Activated naive CD4-positive, alpha-beta T cell treated with anti-CD3 and anti-CD28 coated beads for 36 hours (primary cell): ENCODE measurements at places on chromosomes 2 and 18. TPM values are rescaled to one million over a fixed set of nuclear protein-coding genes. Genes with fewer than 3 reads are reported as not detected.

- no peaks in the 10 kb centered on the region for H3K36me3 ChIP-seq
- H3K27me3 ChIP-seq: peaks cover 2% of the 10 kb centered on the region
- no peak overlapping the region for H3K4me3 ChIP-seq
These were observed 27.0 kb upstream of the GMPPA start for GRCh38 chr2:219471476-219472371.

Gene SH3RF3
- 2.0 TPM for total RNA-seq

Gene NEURL3
- 0.48 TPM for total RNA-seq

- H3K4me3 ChIP-seq: no peak overlapping the region
- peak; percentile 55 for DNase-seq
- H3K27ac ChIP-seq: no peak overlapping the region
- H3K36me3 ChIP-seq: peaks cover 3% of the 10 kb centered on the region
These were observed 52.0 kb upstream of the FAM171B start for GRCh38 chr2:186641807-186642321.

DNA sequence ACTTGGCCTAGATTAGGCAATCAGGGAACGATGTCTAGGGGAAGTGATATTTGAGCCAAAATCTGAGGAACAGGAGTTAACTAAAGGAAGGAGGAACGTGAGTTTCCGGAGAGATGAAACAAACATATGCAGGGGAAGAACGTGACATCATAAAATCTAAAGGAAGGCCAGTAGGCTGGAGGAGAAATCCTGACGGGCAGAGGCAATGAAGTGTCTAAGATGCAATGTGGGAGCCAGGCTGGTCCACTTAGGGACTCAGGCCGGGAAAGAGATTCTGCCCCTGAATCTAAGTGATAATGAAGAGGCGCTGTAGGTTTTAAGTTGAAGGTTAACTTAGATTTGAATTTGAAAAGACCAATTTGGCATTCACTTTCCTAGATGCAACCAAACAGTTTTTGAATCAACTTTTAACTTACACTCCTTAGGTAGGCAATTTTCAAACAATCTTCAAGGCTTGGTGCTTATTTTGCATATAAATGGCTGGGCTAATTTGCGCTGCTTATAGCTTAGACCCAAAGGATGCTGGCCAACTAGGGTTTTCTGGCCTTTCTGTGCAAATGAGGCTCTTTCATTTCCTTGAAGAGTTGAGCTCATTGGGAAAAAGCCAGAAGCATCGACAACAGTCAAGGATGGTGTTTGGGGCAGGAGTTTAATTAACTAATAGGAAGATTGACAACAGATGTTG lies 221.7 kb downstream of the SOX11 start:
- H3K27me3 ChIP-seq: no peaks in the 10 kb centered on the region
- no peak for DNase-seq
- no peak overlapping the region for H3K27ac ChIP-seq
- no peak overlapping the region for H3K4me3 ChIP-seq
- H3K36me3 ChIP-seq: no peaks in the 10 kb centered on the region

Gene RAB17
- total RNA-seq: not detected

DNA sequence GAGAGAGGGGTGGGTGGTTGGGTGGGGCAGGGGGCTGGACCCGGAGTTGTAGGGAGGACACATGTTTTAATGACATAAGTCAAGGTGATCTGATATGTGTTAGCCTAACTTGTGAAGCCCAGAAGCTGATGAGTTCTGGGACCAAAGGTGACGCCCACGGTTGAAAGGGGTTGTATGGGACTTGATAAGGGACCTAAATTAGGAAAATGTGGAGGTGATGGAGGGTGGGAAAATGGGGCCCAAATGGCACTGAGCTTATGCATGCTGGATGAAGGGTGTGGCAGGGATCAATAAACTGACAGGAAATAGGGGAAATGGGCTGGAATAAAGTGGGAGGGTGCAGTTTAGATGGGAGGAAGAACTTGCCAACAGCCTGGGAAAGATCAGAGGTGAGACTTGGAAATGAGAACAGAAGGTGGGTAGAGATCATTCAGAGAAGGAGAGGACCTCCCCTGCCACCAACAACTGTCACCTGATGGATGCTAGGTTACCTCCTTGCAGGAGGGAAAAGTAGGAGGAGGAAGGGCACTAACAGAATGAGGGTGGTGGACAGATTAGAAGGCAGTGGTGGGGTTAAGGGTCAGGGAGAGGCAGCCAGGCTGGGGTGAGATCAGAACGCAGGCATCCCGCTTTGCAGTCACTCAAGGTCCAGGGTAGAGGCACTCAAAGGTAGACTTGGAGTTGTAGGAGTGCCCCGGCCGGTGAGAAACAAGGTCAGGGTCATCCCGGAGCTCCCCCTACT lies 15.3 kb downstream of the WNT10A start:
- H3K27ac ChIP-seq: peak overlapping the region; percentile 69
- peaks cover 2% of the 10 kb centered on the region for H3K36me3 ChIP-seq
- peaks cover 16% of the 10 kb centered on the region for H3K27me3 ChIP-seq
- H3K4me1 ChIP-seq: peaks cover 54% of the 10 kb centered on the region

Gene TSPYL6
- not detected for total RNA-seq

Gene TFPI
- not detected for total RNA-seq

GRCh38 chr18:47484068-47484467 lies 232.6 kb upstream of the SKOR2 start:
- no peak overlapping the region for H3K27ac ChIP-seq
- H3K27me3 ChIP-seq: peaks cover 14% of the 10 kb centered on the region
- H3K4me3 ChIP-seq: no peak overlapping the region
- no peak for DNase-seq

GRCh38 chr18:24786027-24786426 lies 325.6 kb downstream of the HRH4 start:
- no peaks in the 10 kb centered on the region for H3K36me3 ChIP-seq
- peaks cover 2% of the 10 kb centered on the region for H3K27me3 ChIP-seq
- H3K4me1 ChIP-seq: no peaks in the 10 kb centered on the region
- H3K27ac ChIP-seq: no peak overlapping the region
- no peak for DNase-seq
- H3K4me3 ChIP-seq: no peak overlapping the region

GRCh38 chr2:201779901-201780673 lies 646 bp downstream of the ALS2 start:
- peaks cover 3% of the 10 kb centered on the region for H3K27me3 ChIP-seq
- peak overlapping the region; percentile 86 for H3K4me3 ChIP-seq
- peaks cover 13% of the 10 kb centered on the region for H3K4me1 ChIP-seq
- no peaks in the 10 kb centered on the region for H3K36me3 ChIP-seq
- peak overlapping the region; percentile 68 for H3K27ac ChIP-seq

Gene CD28
- total RNA-seq: 165 TPM

GRCh38 chr2:230325316-230326243 lies 1.4 kb upstream of the SP140L start:
- H3K36me3 ChIP-seq: peaks cover 20% of the 10 kb centered on the region
- H3K27me3 ChIP-seq: no peaks in the 10 kb centered on the region
- peak overlapping the region; percentile 99 for H3K27ac ChIP-seq
- DNase-seq: no peak
- H3K4me3 ChIP-seq: peak overlapping the region; percentile 96
- H3K4me1 ChIP-seq: peaks cover 59% of the 10 kb centered on the region

DNA sequence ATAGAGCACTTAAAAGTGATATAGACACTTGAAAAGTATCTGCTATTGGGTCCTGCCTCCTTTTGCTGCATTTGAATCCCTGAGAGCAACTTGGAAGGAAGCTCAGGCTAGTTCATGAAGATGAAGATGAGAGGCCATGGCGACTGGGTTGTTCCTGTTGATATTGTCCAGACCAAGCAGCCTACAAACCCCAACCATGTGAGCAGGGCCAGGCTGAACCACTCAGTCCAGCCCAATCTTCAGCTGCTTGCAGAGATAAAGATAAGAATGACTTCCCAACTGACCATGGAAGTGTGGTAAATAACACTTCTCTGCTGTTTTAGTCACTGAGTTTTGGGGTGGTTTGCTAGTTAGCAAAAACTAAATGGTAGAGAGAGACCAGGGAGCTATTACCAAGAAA lies 417.6 kb downstream of the SOX11 start:
- no peaks in the 10 kb centered on the region for H3K4me1 ChIP-seq
- H3K27ac ChIP-seq: no peak overlapping the region
- H3K4me3 ChIP-seq: no peak overlapping the region
- H3K36me3 ChIP-seq: no peaks in the 10 kb centered on the region

DNA sequence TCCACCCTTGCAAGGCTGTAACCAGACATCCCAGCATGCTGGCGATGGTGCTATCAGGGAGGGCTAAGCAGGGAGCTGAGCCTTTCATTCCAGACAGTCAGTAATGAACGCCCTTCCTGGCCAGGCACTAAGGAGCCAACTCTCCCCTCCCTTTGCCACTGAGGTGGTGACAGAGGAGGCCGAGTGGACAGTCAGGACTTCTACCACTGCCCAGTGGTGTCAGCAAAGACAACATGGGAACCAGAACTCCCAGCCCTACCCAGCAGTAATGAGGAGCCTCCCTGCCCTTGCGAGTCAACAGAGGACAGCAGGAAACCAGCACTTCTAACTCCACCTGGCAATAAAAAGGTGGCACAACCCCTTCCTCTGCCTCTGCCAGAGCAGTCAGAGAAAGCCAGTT lies 68.6 kb downstream of the ZAP70 start:
- no peak overlapping the region for H3K4me3 ChIP-seq
- peaks cover 2% of the 10 kb centered on the region for H3K4me1 ChIP-seq
- no peak for DNase-seq
- H3K36me3 ChIP-seq: peaks cover 5% of the 10 kb centered on the region
- H3K27ac ChIP-seq: no peak overlapping the region

Gene MTHFD2
- 683 TPM for total RNA-seq

DNA sequence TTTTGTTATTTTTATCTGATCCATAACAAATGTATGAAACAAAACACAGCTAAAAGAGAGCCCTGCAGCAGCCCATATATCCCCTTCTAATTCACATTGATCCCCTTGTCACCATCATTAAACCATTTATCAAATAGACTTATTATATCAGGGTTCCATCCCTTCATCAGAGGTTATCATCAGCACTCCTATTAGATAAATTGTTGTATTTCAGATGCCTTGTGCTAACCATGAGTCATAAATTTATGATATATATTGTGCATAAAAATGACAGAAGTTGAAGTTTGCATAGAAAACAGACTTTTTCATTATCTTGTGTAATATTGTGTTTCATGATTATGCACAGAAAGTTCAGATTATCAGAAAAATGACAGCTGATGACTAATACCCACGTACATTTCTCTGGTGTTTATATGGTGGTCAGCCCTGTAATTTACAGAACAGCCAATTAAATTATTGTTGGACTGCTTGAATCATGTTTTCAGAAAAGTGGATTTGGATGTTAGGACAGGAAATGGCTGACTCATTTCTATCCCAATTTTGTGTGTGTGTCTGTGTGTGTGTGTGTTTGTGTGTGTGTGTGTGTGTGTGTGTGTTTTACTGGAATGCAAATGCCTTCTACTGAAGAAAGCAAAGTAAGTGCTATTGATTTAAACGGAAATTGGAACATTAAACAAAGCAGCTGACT lies 80.9 kb downstream of the PPP1R1C start:
- H3K4me1 ChIP-seq: no peaks in the 10 kb centered on the region
- no peak for DNase-seq
- no peak overlapping the region for H3K4me3 ChIP-seq
- peaks cover 3% of the 10 kb centered on the region for H3K27me3 ChIP-seq
- no peak overlapping the region for H3K27ac ChIP-seq

- H3K4me3 ChIP-seq: no peak overlapping the region
- no peak for DNase-seq
- no peaks in the 10 kb centered on the region for H3K4me1 ChIP-seq
- no peaks in the 10 kb centered on the region for H3K27me3 ChIP-seq
- H3K36me3 ChIP-seq: no peaks in the 10 kb centered on the region
- H3K27ac ChIP-seq: no peak overlapping the region
These were observed 30.2 kb downstream of the NYAP2 start for GRCh38 chr2:225429717-225430116.

- H3K4me1 ChIP-seq: no peaks in the 10 kb centered on the region
- no peaks in the 10 kb centered on the region for H3K36me3 ChIP-seq
- DNase-seq: no peak
These were observed 5.1 kb downstream of the PLA2R1 start for GRCh38 chr2:160057356-160057755.

Gene RUFY4
- total RNA-seq: 1.2 TPM

- DNase-seq: no peak
- H3K36me3 ChIP-seq: peaks cover 9% of the 10 kb centered on the region
- H3K27me3 ChIP-seq: no peaks in the 10 kb centered on the region
These were observed 46.9 kb downstream of the PLEKHB2 start for GRCh38 chr2:131152074-131152473.

DNA sequence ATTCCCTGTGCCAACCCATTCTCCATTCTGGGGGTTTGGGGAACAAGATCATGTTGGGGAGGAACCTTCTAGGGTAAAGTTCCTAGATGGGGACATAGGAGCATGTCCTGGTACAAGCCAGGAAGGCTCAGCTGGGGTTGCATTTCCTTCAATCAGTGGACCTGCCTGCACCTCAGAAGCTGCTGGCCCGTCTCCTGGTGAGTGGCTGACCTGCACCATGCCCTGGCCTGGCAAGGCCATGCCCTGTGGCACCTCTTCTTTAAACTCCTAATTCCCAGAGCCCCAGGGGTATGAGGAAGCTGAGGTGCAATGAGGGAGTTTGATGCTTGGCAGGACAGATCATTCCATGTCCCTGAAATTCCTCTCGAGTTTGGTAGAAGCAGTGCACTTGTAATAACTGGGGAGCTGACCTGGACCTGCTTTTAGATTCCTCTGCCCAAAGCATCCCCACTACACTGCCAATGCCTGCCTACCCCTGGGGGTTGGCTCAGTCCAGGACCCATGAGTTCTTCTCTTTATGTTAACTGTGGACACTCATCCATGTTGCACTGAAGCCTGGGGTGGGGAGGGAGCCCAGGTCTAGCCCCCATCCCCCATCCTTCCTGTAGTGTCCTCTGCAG lies 25.3 kb downstream of the MROH2A start:
- H3K27me3 ChIP-seq: peaks cover 3% of the 10 kb centered on the region
- H3K27ac ChIP-seq: no peak overlapping the region
- no peak for DNase-seq
- H3K4me1 ChIP-seq: no peaks in the 10 kb centered on the region
- H3K4me3 ChIP-seq: no peak overlapping the region

Gene SF3B1
- total RNA-seq: 248 TPM

DNA sequence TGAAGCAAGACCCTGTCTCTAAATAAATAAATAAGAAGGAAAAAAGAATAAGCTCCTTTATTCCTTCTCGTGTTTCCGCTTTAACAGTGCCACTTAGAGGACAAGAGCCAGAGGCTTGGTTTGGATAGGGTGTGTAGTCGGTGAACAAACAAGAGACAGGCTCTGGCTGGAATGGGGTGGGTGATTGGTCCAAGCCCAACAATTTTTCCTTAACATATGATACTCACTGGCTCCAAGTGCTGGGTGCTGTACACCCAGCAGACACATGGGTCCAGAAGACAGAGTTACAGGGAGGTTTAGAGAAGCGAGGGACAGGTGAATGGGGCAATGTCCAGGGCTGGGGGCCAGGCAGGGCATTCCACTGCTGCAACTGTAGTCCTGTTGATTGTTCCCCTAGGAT lies 77.8 kb downstream of the NCAPH start:
- no peak for DNase-seq
- no peaks in the 10 kb centered on the region for H3K27me3 ChIP-seq
- peaks cover 7% of the 10 kb centered on the region for H3K4me1 ChIP-seq
- no peak overlapping the region for H3K4me3 ChIP-seq
- no peaks in the 10 kb centered on the region for H3K36me3 ChIP-seq

Gene RTP5
- total RNA-seq: not detected

- DNase-seq: no peak
- no peak overlapping the region for H3K27ac ChIP-seq
- no peaks in the 10 kb centered on the region for H3K36me3 ChIP-seq
- H3K27me3 ChIP-seq: no peaks in the 10 kb centered on the region
- no peaks in the 10 kb centered on the region for H3K4me1 ChIP-seq
These were observed 225.0 kb downstream of the THSD7B start for GRCh38 chr2:136990316-136990715.

- DNase-seq: no peak
- H3K4me1 ChIP-seq: peaks cover 45% of the 10 kb centered on the region
These were observed 628 bp upstream of the PTPN2 start for GRCh38 chr18:12884406-12885323.
